ENCODE measurements at places on chromosomes 16 and 17.

DNA sequence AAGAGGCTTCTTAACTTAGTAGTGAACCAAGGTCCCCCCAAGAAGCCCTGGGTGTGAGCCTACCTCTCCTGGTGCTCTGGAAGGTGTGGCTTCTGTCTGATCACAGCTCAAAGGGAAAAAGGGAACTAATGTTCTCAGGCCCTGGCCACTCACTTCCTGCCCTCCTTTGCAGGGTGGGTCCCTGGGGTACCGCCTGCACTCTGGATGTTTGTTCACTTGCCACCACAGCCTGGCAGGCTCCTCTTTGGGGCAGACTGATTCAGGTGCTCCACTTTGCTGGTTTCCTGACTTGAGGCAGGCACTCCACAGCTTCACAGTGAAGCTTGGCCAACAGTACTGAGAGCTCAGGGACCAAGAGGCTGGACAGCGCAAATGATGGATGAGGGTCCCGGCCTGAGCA lies 5.9 kb upstream of the MYO15A start:
- DNase-seq = peak; percentile 76

DNA sequence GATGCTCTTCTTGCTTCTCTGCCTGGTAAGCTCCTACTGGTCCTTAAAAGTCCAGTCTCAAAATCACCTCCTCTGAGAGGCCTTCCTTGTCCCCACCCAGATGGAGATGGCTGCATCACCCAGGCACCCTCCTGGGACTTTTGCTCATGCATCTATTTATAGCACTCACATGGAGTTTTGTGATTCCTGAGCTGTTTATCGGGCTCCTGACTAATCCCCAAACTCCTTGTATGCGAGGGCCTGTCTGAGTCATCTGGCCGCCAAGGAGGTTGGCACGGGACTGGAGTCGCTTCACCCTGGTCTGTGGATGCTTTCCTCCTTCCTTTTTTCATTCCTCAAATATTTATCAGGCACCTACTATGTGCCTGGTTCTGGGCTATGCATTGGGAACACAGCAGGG lies 2.3 kb upstream of the MAP2K3 start:
- DNase-seq = no peak

DNA sequence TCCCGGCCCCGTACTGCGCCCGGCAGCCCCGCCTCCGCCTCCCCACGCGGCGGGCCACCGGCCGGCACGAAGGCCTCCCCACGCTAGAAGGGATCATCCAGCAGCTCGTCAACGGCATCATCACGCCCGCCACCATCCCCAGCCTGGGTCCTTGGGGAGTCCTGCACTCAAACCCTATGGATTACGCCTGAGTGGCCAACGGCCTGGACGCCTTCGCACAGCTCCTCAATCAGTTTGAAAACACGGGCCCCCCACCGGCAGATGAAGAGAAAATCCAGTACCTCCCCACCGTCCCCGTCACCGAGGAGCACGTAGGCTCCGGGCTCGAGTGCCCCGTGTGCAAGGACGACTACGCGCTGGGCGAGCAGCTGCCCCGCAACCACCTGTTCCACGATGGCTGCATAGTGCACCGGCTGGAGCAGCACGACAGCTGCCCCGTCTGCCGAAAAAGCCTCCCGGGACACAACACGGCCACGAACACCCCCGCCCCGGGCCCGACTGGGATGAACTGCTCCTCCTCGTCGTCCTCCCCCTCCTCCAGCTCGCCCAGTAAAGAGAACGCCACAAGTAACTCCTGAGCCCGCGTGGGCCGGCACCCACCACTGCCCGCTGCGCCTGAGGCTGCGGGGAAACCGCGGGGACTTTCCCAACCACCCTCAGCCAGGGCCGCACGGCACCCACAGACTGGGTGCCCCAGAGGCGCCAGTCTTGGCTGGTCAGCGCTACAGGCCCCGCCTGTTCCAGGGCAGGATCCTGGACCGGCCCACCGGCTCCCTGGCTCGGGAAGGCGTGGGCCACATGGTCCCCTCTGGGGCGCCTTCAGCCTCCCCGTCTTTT lies 39.0 kb upstream of the AKAP1 start:
- no peak for DNase-seq

GRCh38 chr16:3694051-3694450 lies 23.3 kb downstream of the TRAP1 start:
- no peak for DNase-seq

DNA sequence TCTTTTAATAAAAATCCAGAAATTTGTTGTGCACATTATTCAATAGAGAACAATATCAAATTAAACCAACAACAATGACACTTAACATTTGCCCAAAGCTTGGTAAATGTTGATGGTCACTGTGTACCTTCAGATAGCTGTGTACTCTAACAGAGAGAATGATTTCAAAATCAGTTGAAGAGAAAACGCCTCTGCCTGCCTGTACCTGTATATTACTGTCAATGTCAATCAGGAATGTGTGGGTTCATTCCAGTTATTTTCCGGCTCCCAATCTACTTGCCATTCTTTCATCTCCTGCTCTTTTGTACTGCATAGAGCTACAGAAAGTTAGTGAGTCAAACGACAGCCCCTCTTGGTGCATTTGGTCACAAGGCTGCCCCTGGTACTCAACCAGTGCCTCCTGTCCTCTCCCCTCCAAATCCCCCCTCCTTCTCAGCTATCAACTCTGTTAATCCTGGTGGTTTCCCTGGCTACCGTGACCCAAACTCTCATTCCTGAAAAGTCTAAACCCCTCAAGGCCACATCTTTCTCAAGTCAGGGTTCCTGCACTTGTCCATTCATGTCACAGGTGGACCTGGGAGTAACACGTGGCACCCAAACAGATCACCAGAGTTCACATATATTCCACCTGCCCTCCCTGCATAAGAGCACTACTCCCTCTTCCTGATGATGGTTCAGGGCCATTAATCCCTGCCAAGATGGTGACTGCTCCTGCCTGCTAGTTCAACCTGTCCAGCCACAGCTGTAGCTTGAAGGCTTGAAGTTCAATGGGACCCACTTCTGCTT lies 13.6 kb upstream of the ARL4D start:
- DNase-seq = no peak

GRCh38 chr16:89010210-89010925 lies 33.4 kb upstream of the CBFA2T3 start:
- DNase-seq = no peak

GRCh38 chr16:78507576-78507975 lies 408.1 kb downstream of the WWOX start:
- DNase-seq = no peak

DNA sequence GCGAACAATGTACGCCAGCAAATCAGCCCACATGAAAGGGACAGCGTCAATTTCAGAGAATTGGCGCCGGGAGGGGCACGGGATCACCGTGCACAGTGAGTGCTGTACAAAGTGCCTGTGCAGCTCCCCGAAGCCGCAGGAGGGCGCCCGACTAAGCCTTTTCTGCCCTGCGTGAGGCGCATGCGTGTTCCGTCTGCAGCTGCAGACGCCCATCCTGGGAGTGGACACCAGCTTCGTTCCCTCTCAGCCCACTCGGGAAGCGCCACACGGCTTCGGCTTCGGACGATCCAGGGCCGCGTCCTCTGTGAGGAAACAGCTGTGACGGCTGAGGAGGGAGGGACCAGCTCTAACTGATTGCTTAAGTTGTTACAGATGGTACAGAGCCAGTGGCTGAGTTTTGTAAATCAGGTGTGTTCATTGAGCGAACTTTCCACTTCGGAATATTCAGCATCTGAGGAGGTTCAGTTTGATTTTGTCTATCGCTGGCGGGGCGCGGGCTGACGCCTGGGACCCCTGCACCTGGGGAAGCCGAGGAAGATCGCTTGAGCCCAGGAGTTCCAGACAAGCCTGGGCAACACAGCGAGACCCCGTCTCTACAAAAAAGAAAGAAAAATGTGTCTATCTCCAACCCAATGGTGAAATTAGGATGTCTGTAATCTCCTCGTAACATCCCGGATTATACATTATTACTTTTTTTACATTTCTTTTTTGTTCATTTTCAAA lies 15.4 kb upstream of the ZNF287 start:
- DNase-seq = peak; percentile 76

DNA sequence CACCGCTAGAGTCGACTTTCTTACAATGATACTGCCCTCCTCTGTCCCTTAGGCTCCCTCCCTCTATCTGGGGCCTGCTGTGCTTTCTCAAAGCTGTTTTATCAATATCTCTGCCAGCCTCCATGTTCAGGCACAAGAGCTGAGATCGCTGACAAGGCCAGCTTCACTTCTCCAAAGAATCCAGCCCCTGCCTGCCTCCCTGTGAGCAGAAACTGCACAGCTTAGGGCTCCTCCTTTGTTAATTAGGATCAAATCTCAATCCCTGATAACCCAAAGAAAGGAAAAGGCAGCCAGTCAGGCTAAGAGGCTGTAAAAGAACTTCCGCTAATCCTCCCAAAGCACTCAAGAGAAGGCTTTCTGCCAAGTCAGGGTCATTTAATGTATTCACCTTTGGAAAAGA lies 616.0 kb upstream of the CDH11 start:
- no peak for DNase-seq

DNA sequence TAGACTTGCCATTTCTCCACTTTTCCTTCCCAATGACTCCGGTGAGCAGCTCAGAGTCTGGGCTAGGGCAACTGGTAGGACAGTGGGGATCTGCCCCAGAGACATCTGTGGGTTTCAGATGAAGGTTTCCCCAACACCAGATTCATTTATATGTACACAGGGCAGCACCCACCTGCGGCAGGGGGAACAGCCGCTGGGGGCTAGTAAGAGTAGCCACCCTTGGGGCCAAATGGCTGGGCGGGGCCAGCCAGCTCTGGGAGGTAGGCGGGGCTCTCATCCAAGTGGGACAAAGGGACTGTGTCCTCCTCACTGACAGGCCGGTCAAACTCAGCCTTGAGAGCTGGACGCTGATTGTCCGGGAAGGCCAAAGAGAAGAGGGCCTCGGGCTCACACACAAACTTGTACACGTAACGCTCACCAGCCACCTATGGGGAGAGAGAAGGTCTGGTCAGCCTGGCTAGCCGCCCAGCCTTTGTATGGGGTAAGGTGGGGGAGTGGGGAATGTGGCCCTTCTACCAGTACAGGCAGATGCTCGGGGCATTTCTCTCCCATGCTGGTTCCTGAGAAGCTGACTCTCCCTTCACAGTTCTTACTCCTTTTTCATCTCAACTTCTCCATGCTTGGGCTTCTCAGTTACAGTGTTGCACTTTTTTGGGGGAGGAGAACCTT lies 17.7 kb downstream of the ETV4 start:
- DNase-seq = no peak

DNA sequence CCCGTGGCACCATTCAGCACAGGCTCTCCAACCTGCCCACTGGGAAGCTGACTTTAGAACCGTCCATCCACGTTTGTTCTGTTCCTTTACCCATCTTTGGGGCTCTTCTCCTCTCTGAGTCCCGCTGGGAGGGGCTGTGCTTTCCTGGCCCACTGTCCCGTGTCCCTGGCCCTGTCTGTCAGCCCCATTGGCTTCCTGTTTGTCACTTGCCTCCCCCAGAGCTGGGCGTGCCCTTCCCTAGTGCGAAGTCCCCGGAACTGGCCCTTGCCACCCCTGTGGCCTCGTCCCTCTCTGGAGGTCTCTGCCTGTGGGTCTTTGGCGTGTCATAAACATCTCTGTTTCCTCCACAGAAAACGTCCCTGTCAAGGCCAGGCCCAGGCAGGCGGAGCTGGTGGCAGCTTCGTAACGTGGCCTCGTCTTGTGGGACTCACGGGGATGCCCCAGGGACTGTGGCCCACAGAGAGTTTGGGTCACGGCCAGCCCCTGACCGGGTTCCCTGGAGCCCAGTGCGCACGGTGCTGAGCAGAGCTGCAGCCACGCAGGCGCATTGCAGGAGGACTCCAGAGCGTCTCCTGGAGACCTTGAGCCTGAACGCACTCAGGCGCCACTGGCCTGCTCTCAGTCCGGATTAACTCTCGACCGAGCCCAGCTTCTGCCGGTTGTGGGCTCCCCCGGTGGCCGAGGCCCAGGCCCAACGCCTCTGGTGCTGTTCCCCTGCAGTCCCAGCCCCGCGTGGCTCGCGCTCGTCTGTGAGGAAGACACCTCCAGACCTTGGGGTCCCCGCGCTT lies 7.3 kb downstream of the CHMP6 start:
- no peak for DNase-seq

- peak; percentile 98 for DNase-seq
These were observed 2.7 kb upstream of the SPG7 start for GRCh38 chr16:89505204-89506112.

- DNase-seq = no peak
These were observed 27.2 kb downstream of the MGRN1 start for GRCh38 chr16:4651827-4652226.

DNA sequence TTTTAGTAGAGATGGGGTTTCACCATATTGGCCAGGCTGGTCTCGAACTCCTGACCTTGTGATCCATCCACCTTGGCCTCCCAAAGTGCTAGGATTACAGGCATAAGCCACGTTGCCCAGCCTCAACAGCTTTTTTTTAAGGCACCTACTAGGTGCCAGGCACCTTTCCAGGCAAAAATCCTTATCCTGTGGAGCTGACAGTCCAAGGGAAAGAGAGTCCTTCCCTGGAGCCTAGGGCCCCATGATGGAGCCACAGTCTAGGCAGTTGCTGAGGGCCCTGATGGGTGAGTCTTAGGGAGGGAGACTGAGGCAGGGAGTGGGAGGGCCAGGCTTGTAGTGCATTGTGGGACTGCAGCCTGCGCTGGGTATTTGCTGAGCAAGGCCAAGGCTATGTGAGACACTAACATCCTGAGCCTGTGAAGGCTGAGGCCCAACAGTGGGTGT lies 79.6 kb upstream of the TOB1 start:
- no peak for DNase-seq

DNA sequence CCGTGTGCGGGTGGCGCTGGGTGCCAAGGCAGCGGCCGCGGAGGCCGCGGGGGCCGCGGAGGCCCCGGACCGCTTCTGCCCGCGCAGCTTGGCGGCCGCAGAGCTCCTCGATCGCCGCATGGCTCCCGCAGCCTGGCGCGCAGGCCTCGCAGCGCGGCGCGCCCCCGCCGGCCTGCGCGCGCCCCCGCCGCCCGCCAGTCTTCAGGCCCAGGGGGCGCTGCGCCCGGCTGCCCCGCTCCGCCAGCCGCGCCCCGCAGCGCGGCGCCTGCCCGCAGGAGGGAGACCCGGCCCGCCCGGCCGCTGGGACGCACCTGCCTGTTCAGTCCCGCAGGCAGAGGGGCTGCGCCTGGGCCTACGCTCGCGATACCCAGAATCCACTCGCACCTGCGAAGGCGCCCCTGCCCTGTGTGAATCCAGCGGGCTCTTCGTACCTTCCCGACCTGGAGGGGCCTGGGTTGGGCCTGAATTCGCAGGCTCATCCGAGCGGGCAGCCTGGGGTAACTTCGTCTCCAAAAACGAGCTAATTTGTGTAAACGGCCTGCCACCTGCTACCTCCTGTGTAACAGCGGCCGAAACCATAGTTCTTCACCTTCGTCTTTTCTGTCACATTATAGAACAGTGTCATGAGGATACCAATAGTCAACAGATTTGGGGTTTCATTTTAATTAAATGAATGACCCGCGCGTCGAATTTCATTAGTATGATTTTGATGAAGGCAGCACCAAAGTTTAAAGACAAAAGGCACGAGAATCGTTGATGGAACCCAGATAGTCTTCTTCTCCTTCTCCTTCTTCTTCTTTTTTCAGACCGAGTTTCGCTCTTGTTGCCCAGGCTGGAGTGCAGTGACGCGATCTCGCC lies at the start of gene CENPV:
TSS of gene CENPV (minus strand) at position 153 of the 858 bp plus-strand sequence. CDS start at position 120, 33 bp downstream.
- DNase-seq = no peak

All from KBM-7 (cell line).